Stimulated activated CD4-positive, alpha-beta T cell treated with anti-CD3 and anti-CD28 coated beads, Interleukin-12 subunit alpha, Interleukin-12 subunit beta, amount 100 ng/mL, for 4 hours (primary cell): ENCODE measurements at places on chromosomes 2 and 18.

GRCh38 chr2:71503837-71504236, 50.5 kb downstream of the DYSF start:
- no peak for DNase-seq

GRCh38 chr2:36515538-36515937, 82.4 kb downstream of the FEZ2 start:
- DNase-seq: no peak

GRCh38 chr2:61670591-61671501, 132.7 kb upstream of the XPO1 start:
- no peak for DNase-seq

GRCh38 chr2:99715956-99716355, 226.1 kb upstream of the REV1 start:
- no peak for DNase-seq
